Stimulated activated CD8-positive, alpha-beta memory T cell treated with anti-CD3 and anti-CD28 coated beads, Interleukin-4, amount 100 ng/mL, for 48 hours (primary cell): ENCODE measurements at places on chromosomes 2 and 18.

DNA sequence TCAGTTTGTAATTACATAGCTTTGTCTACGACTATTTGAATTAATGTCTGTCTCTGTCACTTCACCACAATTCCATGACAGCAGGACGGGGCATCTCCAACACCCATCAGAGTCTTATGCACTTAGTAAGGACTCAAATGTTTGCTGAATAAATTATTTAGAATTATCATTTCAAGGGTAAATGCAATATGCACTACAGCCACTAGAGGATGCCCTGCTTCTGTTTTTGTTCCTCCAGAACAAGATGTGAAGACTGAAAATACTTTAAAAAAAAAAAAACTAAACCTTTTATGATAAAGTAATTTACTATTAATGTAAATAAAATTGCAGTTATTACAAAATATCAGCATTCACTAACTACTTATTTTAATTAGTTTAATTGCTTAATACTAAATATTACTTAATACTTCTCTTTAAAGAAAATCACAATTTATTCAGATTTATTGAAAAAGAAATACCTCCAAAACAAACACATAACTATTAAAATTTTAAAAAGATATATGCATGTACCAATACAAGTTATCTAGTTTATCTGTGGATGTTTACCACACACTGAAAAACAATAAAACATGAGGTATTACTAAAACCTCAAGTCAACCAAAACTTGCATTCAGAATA is 3.2 kb downstream of the PIGN start:
- DNase-seq: peak; percentile 50

GRCh38 chr2:852168-852567 is 98.5 kb upstream of the SNTG2 start:
- DNase-seq: no peak

GRCh38 chr2:159131914-159132281 is 154.6 kb downstream of the WDSUB1 start:
- no peak for DNase-seq

- DNase-seq: no peak
These were observed 71.8 kb upstream of the HS6ST1 start for GRCh38 chr2:128390256-128390990.

DNA sequence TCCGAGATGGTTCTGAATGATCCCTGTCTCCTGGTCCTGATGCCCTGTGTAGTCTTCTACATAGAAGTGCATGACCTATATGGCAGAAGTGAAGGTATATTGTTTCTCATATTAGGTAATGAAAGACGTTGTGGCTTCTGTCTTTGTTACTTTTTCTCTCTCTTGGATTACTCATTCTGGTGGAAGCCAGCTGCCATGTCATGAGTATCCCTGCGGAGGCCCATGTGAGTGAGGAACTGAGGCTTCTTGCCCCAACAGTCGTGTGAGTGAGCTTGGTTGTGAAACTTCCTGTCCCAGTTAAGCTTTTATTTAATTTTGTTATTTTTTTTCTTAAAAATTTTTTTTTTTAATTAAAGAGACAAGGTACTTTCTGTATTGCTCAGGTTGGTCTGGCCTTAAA is 134.7 kb downstream of the UBR3 start:
- no peak for DNase-seq

DNA sequence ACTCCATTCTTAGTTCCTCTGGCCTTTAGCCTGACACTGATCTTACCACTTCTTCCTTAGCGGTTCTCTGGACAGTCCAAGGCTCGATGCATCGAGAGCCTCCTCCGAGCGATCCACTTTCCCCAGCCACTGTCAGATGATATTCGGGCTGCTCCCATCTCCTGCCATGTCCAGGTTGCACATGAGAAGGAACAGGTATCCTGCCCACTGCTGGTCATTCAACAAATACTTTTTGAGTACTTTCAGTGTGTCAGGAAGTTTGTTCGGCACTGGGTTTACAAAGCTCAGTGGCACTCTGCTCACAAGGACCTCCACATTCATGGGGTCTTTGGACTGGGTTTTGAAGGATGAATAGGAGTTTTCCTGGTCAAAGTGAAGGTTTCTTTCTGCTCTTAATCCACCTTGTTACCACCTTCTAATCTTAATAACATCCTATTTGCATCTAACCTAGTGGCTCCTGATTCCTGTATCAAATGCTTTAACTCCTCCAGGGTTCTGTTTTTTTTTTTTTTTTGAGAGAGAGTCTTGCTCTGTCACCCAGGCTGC is 25.8 kb downstream of the GCKR start:
- no peak for DNase-seq

DNA sequence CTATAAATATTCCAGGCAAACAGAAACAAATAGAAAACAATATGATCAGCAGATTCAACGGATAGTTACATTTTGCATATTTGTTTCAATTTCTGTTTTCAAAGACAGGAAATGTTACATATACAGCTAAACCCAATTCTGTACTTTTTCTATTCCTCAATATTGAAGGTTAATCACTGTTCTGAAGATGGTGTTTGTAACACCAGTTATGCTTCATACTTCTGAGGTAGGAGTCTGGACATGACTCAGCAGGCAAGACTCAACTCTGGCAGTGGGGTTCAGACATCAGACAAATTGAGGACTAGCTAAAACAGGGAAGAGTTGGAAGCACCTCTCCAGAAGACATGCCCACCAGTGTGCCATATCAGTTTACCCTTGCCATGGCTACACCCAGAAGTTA is 16.6 kb downstream of the SERPINB13 start:
- no peak for DNase-seq

GRCh38 chr2:210392469-210392881 is 77.5 kb upstream of the MYL1 start:
- DNase-seq: no peak

- DNase-seq: no peak
These were observed 43.2 kb downstream of the SP140 start for GRCh38 chr2:230268606-230269243.
